Activated CD4-positive, alpha-beta T cell treated with anti-CD3 and anti-CD28 coated beads, Interleukin-2, amount 10 ng/mL, durations not matched to agents 7 days and 5 days (primary cell): ENCODE measurements at places on chromosomes 5 and 9. TPM values are rescaled to one million over a fixed set of nuclear protein-coding genes. Genes with fewer than 3 reads are reported as not detected.

- no peak for DNase-seq
Measured at GRCh38 chr9:113598451-113598850, 134.9 kb downstream of the RGS3 start.

GRCh38 chr9:137970686-137971476 is 93.3 kb downstream of the CACNA1B start:
- DNase-seq = no peak

DNA sequence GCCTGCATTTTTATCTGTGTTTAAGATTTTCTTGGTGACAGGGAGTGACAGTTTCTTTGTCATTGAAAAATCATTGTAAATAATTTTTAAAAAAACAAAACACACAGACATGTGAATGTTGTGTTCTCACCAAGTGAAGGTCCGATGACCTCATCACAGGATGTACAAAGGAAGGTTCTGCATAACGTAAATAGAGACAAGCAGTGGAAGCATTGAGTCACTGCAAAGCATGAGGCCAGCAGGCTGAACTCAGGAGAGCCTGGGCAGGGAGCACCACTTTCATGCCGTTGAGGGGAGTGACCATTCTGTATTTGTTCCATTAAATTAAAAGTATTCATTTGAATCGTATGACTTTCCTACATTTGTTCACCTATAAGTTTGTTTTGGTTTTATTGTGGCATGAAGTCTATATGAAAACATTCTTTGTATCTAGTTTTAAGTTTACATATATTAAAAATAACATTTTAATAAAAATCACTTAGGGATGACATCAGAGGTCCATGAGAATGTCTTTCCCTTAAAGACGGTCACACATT is 70.4 kb upstream of the TLE1 start:
- DNase-seq = no peak

DNA sequence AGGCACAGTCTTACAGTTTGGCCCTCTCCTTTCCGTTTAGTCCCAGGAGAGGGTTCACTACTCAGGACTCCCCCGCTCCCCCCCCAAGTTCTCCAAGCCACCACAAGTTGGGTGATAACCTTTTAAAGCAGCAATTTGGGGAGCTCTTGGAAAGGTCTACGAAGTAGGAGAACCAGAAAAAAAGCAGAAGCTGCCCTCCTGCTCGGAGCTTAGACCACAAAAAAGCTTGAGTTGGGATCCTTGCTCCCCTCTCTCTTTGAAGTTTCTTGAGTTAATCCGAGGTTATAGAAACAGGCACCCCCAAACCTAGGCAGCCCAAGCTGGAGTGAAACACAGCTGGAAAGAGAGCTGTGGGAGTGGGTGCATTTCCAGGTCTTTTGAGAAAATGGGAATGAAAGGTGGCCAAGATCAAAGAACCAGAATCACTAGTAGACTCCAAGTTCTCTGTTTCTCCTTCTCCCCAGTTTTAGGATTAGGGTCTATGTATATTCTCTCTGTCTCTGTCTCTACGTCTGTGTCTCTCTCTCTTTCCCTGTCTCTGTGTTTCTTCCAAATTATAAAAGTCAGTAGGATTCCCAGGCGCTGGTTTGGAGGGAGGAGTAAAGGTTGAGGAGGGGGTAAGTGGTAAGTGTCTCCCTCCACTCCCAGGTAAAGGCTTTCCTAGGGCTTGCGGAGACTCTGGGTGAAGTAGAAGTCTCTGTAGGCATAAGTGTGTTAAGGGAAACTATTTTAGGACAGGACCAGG is 2.8 kb downstream of the LHX2 start:
- DNase-seq = no peak

DNA sequence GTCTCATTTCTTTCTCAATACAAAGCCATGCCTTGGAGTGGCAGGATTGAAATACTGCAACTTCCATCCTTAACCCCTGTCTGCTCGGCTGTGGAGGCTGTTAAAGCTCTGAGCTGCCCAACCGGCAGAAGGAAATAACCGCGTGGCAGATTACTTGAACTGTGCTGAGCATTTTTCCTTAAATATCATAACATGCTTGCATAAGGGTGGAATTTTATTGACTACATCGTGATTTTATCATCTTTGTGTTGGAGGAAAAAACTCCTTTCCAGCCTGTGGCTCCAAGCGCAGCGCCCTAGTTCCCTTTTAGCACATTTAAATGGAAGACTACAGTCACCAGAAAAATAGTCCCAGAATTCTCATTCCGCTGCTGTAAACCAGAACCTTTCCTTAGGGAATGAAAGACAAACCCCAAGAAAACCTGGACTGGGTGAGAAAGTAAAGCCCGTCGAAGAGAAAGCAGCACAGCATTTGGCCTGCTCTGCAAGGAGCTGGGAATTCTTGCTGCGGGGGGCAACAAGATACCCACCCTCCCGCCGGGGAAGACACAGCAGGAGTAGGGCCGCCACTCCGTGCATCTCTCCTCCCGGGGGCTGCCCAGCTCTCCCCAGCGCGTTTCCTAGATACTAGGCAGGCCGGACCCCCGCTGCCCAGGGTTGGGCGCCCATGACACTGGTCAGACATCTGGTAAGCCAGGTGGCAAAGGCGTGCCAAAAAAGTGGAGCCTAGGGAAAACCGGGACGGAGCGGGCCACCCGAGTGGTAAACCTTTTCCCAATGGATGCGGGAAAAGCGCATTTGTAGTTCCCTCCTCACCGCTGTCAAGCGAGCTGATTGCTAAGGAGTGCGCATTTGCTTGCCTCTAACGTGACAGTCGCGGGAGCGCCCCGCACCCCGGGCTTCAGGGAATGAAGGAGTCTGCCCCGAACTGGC is 1.3 kb downstream of the SHC3 start:
- no peak for DNase-seq

GRCh38 chr5:6713274-6714225 is at the start of gene TENT4A:
TENT4A (plus strand) TSS chr5:6713432; CDS start chr5:6713984, 552 bp downstream.
- no peak for DNase-seq

DNA sequence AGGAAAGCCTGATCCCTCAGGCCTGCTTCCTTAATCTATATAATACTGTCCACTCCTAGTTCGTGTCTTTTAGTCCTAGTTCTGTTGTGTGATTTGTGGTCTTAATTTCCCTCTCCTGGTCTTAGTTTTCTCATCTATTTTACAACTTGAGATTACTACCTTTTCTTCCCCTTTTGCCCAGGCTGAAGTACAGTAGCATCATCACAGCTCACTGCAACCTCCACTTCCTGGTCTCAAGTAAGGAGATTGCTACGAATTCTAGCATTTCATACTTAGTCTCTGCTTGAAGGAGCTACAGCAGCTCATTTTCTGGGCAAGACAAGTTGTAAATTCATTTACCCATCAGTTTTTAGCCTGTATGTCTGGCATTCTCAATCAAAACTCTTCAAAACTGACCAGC is 5.5 kb downstream of the TRIM32 start:
- DNase-seq = no peak

Gene HTR4
- total RNA-seq = not detected

Gene SYK
- 0.92 TPM for total RNA-seq
